BE2C (cell line): ENCODE measurements at places on chromosomes 12 and 14.

GRCh38 chr12:39553476-39553875, 66.1 kb downstream of the ABCD2 start:
- DNase-seq = no peak

DNA sequence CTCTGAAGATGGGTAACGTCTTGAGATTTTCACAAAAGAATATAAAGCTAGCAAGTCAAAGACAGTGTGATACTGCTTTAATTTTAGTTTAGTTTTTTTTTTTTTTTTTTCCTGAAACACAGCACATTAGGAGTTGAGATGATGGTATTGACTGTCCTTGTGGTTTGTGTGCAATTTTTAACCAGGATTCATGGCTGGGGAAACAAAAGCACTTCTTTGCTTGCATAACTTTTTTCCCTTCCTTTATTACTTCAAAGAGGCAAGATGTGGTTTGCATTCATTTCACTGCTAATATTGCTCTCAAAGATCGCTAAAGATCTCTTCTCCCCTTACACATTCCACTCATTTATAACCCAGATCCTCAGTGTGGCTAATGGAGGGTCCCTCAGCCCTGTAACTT, 157.1 kb upstream of the PZP start:
- DNase-seq = no peak

- DNase-seq = peak; percentile 35
Measured at GRCh38 chr12:49622501-49623141, 740 bp upstream of the PRPF40B start.

GRCh38 chr12:28184375-28184774, 5.9 kb upstream of the CCDC91 start:
- DNase-seq = no peak

- DNase-seq = peak; percentile 75
Measured at GRCh38 chr12:53499266-53500141, at the start of gene MAP3K12. Gene MAP3K12, minus strand, starts transcription at chr12:53499458. Its CDS starts 12,067 bp downstream, at chr12:53487391.

GRCh38 chr14:94345344-94346064, 22.4 kb upstream of the SERPINA6 start:
- DNase-seq = no peak

DNA sequence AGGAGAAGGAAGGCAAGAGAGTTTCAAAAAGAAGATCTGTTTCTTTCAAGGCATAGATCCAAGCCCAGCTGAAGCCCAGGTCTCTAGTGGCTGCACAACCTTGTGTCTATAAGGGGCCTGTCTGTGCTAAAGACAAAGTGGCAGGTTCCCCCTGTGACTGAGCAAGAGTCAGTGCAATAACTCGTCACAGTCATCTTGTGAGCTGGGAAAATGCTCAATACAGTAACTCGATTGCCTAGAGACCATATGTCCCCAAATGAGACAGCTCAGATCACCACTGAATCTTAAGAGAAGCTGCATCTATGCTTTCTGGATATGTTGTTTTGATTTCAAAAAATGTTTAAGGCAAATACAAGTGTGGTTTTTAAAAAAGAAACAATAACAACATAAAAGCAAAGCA, 24.2 kb downstream of the ST8SIA1 start:
- DNase-seq = no peak

- no peak for DNase-seq
Measured at GRCh38 chr14:36738269-36738668, 76.6 kb downstream of the PAX9 start.

GRCh38 chr14:104134061-104134965, 4.1 kb upstream of the KIF26A start:
- peak; percentile 79 for DNase-seq

GRCh38 chr14:105168496-105168978, at the start of gene JAG2:
Gene JAG2, minus strand, starts transcription at chr14:105168776. Its CDS starts 356 bp downstream, at chr14:105168420.
- DNase-seq = peak; percentile 59

- DNase-seq = no peak
Measured at GRCh38 chr14:79639613-79640012, 571.7 kb downstream of the DIO2 start.

DNA sequence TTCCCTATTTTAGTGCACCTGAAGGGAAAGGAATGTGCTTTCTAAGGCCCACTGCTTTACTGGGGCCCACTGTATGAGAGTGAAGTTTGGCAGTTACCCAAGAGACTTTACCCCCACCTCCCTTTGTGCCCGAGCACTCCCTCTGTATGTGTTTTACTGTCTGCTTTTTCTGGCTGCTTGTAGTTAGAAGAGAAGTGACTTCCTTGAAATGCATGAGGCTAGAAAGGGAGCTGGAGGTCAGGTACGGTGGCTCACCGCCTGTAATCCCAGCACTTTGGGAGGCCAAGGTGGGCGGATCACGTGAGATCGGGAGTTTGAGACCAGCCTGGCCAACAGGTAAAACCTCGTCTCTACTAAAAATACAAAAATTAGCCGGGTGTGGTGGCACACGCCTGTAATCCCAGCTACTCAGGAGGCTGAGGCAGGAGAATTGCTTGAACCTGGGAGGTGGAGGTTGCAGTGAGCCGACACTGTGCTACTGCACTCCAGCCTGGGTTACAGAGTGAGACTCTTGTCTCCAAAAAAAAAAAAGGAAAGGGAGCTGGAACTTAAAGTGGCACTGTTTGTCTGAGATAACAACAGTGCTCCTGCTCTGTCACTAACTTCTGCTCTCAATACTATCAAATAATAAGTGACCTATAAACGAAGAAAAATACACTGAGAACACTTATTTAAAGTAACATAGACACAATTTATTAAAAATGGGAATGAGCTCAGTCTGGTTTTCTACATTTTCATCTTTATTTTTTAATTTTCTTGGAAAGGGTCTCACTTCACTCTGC, 5.8 kb downstream of the TRIP11 start:
- DNase-seq = no peak

- no peak for DNase-seq
Measured at GRCh38 chr12:74349925-74350324, 187.7 kb upstream of the ATXN7L3B start.

- DNase-seq = no peak
Measured at GRCh38 chr12:6773590-6774351, 1.5 kb downstream of the LAG3 start.

- DNase-seq = no peak
Measured at GRCh38 chr14:94863366-94863765, 93.5 kb upstream of the GSC start.

GRCh38 chr12:49057888-49058287, 2.7 kb downstream of the KMT2D start:
- DNase-seq = no peak

DNA sequence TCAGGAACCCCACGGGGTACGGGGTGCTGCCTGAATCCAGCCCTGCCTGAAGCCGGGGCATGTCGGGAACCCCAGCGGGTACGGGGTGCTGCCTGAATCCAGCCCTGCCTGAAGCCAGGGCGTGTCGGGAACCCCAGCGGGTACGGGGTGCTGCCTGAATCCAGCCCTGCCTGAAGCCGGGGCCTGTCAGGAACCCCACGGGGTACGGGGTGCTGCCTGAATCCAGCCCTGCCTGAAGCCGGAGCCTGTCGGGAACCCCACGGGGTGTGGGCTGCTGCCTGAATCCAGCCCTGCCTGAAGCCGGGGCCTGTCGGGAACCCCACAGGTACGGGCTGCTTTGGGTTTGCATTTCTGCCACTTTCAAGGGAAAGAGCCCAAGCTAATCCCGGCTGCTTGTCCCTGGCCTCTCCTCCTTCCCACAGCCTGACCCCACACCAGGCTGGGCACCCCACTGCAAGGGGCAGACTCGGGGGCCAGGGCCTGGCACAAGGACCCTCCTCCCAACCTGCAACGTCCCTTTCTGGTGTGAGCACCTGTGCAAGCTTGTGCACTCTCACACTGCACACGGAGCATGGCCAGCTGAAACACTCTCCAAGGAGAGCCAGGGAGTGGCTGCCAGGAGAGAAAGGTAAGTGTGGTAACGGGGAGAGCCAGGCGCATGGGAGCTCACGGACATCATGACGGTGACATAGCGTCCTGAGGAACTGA, 5.6 kb upstream of the FBRSL1 start:
- no peak for DNase-seq

DNA sequence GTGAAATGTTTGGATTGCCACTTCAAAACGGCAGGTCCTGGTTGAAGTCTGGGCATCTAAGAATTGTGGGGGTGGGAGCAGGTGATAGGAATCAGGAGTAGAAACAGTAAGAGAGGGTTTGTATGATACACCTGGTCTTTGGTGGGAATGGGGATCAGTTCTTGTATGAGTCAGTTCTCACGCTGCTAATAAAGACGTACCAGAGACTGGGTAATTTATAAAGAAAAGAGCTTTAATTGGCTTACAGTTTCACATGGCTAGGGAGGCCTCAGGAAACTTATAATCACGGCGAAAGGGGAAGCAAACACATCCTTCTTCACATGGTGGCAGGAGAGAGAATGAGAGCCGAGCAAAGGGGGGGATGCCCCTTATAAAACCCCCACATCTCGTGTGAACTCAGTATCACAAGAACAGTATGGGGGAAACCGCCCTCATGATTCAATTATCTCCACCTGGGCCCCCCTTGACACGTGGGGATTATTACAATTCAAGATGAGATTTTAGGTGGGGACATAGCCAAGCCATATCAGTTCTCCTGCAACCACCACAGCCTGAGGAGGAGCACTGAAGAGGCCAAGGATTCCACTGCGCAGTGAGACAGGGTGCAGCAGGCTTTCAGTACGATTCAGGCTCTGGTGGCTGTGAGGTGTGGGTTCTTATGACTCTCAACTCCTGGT, 52.1 kb downstream of the DRAM1 start:
- no peak for DNase-seq

DNA sequence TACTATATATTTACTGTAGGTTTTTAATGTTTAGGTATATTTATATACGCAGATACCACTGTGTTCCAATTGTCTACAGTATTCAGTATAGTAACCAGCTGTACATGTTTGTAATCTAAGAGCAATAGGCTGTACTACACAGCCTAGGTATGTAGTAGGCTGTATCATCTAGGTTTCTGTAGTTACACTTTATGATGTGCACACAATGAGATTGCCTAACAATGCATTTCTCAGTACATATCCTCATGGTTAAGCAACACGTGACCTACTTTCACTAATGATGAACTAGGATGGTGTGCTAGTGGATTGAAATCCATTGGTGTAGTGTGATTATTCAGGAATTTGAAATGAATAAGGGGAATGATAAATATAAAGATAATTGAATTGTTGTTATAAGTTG, 77.7 kb downstream of the ETNK1 start:
- DNase-seq = no peak

DNA sequence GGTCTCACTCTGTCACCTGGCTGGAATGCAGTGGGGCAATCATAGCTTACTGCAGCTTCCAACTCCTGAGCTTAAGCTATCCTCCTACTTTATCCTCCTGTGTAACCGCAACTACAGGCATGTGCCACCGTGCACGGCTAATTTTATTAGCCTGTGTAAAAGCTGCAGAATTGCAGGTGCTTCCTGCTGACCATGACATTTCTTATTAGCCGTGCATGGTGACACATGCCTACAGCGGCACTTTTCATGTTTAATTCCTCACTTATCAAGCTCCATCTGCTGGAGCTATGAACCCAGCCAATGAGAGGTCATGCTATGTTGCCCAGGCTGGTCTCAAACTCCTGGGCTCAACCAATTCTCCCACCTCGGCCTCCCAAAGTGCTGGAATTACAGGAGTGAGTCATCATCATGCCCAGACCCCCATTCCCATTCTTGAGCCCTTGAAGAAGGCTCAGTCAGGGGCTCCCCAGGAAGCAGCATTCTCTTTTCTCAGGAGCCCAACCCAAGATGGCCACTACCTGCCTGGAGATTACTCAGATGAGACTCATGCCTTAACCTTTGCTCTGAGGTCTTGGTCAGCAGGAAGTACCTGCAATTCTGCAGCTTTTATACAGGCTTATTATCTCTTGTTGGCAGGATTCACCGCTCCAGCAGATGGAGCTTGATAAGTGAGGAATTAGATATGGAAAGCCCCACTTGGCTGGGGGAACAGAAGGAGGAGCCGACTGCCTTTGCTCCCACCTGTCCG, 503.2 kb downstream of the MED13L start:
- no peak for DNase-seq

DNA sequence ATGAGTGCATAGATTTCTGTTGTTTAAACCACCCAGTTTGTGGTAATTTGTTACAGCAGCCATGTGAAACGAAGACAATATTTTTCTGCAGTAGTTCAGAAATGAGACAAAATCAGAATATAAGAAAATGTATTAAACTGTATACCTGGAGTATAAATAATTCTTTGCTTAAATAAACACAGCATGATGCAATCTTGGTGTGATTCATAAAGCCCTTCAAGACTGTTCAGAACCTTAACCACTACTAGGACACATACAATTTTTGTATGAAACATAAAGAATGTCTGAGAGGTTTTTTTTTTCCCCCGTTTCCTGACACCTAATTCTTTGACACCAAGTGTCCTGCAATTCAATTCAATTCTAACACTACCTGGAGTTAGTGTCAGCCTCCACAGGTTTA, 10.5 kb downstream of the C12orf75 start:
- no peak for DNase-seq

GRCh38 chr12:54369597-54370131, 5.4 kb upstream of the GPR84 start:
- no peak for DNase-seq

GRCh38 chr12:33383503-33383902, 56.1 kb downstream of the SYT10 start:
- DNase-seq = no peak

- no peak for DNase-seq
Measured at GRCh38 chr14:52563120-52563519, 10.5 kb downstream of the GPR137C start.
